ENCODE measurements at places on chromosomes 1 and 21.

GRCh38 chr1:179706339-179706941, 36.7 kb upstream of the FAM163A start:
- DNase-seq, result no peak

DNA sequence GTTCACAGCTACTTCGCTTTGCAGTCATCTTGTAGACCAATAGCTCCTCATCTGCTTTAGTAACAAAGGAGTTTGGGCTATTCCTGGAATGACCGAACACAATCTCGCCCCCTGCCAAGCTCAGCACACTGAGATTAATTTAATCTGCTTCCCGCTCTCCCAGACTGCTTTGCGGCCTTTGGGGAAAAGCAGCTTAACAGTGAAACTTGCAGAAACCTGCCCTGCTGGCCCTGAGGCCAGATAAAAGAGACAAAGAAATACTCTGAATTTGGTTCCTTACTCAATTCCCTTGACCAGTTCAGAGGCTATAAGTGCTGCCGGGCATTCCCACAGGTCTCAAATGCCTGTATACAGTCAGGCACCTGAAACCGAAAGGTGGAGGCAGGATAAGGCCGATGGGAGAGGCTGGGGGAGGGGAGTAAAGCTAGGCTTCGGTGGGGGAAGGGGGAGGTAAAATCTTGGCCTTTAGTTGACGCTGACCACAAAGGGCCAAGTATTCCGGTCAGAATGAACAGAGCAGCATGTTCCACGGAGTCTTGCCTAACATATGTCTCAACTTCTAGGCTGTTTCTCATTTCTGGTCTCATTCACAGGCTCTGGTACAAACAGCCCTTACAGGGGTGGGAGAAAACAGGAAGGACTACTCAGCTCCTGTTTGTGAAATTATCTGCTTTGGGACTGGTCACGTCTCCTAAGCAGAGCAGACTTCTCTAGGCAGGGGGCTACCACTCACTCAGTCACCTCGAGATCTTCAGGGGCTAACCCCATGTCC, 17.7 kb upstream of the A3GALT2 start:
- DNase-seq, result no peak

GRCh38 chr1:209416716-209417115, 166.8 kb upstream of the CAMK1G start:
- no peak for DNase-seq

DNA sequence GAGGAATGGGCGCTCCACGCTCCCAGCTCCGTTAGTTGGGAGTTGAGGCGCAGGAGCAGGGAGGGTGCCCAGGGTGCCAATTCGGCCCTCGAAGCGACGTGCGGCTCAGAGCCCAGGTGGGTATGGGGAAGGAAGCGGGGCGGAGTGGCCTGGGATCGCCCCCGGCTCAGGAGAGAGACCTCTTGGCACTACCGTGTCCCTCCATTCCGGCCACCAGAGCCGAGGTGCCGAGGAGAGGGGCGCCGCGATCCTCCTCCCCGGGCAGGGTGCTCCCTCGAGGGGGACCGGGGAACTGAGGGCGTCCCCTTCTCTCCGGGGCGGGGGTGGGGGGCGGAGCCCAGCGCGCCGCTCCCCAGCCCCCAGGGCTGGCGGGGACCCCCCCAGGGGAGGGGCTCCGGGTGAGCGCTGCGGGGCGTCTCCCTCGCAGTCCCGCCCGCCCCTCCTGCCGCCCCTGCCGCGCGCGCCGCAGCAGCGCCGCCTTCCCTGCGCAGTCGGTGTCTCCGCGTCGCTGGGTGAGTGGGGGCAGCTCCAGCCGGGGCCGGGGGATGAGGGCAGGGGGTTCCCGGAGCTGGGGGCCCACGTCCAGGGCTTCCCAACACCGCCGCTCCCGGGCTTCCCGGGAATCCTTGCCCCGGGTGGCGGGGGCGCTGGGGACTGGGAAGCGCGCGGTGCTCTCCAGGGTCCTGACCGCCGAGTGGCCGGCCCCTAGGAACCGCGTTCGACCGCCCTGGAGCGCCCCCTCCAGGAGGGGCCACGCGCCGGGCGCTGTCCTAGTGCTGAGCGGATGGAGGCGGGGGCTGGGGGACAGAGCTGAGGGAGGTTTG, at the start of gene HPCA:
TSS of gene HPCA (plus strand) at position 488 of the 824 bp plus-strand sequence. CDS start 2,408 bp downstream, outside the sequence.
- DNase-seq, result no peak

GRCh38 chr1:243288062-243288461, 32.2 kb downstream of the SDCCAG8 start:
- no peak for DNase-seq

DNA sequence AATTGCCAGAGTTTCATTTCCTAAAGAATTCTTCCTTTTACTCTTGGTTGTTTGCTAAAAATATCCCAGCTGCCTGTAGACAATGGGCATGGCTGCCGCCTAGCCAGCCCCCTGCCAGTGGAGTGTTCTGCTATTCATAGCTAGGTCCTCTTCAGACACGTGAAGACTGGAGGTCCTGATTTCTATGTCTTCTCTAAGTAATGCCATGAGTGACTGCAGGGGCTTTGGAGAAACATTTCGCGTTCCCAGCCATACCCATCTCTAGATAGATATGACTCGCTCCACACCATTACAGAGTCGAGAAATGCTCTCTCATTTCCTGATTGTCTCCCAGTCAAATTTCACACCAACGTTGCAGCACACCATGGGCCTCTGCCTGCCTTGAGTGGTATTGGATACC, 99.5 kb upstream of the BACE2 start:
- no peak for DNase-seq

DNA sequence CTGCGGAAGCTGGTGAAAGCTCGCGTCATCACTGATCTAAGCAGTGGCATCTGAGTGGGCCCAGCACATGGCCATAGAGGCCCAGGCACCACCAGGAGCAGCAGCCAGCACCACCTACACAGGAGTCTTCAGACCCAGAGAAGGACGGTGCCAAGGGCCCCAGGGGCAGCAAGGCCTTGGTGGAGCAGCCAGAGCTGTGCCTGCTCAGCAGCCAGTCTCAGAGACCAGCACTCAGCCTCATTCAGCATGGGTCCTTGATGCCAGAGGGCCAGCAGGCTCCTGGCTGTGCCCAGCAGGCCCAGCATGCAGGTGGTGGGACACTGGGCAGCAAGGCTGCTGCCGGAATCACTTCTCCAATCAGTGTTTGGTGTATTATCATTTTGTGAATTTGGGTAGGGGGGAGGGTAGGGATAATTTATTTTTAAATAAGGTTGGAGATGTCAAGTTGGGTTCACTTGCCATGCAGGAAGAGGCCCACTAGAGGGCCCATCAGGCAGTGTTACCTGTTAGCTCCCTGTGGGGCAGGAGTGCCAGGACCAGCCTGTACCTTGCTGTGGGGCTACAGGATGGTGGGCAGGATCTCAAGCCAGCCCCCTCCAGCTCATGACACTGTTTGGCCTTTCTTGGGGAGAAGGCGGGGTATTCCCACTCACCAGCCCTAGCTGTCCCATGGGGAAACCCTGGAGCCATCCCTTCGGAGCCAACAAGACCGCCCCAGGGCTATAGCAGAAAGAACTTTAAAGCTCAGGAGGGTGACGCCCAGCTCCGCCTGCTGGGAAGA, 3.2 kb upstream of the ARTN start:
- DNase-seq, result no peak

DNA sequence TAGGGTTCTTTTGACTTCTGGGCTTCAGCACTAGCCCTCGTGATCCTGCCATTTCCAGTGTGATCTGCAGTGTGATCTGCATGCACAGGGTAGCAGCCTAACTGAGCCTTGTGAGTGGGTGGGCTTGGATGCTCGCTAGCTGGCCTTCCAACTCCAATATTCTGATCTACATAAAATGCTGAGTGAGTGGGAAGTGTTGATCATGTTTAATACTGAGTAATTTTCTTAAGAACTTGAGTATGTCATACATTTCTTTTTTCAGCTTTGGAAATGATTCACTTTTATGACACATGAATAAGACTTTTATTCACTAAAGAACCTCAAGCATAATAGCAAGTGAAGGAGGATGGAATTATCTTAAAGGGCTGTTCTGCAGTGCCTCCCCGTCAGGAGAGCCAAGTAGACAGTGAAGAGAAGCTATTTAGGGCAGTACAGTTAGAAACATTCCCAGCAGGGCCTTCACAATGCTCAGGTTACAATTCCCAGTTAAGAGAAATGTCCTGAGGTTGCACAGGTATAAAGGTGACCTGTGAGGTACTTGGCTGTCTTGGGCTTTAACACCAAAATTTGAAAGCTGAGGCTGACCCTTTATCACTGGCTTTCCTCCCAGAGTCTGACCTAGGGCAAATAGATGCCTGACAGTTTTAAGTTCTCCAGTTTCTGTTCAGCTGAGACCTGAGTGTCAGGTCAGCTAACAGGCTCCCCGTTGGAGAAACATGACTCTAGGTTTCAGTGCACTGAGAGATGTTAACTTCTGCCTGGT, 29.1 kb upstream of the LRRC8C start:
- no peak for DNase-seq

DNA sequence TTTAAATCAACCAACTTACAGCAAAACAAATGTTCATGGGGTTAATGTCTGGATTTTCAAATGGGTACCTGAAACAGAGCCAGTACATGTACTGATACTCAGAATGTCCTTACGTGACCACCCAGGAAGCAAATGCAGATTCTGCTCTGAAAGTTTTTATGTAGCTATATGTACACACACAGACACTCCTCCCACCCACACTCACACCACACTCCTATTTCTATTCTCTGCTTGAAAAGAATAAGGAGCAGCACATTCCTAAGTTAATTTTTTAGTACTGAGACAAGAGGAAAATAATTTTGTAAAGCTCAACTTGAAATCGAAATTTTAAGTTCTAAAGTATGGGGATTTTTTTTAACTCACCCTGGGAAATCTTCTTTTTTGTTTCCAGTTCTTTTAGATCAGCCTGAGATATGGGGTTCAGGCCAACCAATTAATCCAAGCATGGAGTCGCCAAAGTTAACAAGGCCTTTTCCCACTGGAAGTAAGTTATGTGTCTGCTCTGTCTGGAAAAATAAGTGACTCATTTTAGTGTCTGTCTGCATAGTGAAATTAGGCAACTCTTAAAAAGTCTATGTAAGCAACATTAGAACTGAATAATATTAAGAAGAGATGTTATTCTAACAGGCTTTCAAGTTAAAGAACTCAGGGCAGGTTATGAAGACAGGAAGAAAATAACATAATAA, 75.5 kb upstream of the DYNLT5 start:
- no peak for DNase-seq

DNA sequence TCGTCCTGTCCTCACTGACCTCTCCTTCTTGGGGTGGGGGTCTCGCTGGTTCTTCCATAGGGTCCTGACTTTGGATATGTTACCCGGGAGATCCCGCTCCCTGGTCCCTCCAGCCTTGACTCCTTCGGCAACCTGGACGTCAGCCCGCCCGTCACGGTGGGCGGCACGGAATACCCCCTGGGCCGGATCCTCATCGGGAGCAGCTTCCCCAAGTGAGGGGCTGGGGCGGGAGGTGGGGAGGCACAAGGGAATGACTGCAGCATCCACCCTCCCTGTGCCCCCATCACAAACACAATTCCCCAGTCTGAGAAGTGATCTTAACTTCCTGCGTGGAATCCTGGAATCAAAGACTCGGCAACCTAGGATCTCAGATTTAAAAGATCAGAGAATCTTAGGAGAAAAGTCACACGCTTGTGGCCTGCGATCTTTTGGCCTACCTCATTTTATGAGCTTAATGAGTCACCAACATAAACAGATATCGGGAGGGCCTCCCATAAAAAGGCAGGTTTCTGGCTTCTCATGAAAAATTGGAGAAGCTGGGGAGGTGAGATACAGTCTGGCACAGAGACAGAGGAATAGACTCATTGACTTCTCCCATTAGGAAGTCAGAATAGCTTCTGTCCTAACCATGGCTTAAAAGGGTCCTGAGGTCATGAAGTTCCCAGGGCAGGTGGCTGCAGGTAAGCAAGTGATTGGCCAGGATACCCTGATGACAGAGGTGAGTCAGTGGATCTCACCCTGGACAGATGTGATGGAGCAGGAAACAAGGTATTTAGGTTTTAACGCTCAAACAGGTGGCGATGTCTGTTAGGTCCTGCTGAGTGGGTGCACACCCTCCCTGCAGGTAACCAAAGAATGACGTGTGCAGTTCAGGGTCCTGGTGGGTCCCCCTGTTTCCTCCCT, 15.9 kb upstream of the PADI3 start:
- no peak for DNase-seq

- no peak for DNase-seq
These were observed 176.9 kb downstream of the NEK7 start for GRCh38 chr1:198333744-198334143.

DNA sequence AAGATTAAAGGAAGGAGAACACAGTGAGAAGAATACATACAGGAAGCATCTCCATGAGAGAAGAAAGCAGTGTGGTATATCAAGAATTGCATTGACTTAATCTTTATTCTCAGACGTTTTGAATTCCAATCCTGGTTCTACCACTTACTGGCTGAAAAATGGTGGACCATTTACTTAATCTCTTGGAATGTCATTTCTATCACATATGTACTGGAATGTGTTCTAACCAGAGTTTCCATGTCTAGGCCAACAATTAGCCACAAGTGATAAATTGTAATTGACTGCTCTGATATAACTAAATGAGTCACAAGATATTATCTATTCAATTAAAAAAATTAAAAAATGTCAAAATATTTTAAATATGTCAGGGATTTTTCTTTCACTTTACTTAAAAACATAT, 626.1 kb downstream of the PTPRC start:
- no peak for DNase-seq

- DNase-seq, result no peak
These were observed 811 bp downstream of the KRTAP12-1 start for GRCh38 chr21:44681152-44681551.

GRCh38 chr1:220970311-220970710, 91.1 kb downstream of the HLX start:
- no peak for DNase-seq

GRCh38 chr21:38351961-38352521, 95.2 kb downstream of the KCNJ15 start:
- no peak for DNase-seq

- no peak for DNase-seq
These were observed 265.9 kb downstream of the PRDM2 start for GRCh38 chr1:13965770-13966398.

DNA sequence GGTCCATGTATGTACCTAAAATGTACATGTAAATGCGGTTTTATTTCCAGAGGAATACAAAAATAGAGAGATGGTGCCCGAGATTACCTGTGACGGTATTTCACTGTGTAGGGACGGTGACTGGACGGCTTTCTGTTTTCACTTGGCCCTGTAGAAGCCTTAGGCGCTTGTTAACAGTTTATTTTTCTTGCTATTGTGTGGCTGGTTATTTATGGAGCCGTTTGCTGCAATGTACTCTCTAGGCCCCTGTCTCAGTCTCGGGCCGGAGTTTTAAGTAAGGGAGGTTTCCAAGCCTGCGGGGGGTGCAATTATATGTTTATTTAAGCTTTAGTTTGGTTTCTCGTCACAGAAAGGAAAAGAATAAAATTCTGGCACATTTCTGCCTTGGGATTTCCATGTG, 413 bp downstream of the EFCAB7 start:
- DNase-seq, result no peak

- DNase-seq, result no peak
These were observed 92.7 kb upstream of the COG2 start for GRCh38 chr1:230549625-230550024.

Data from stimulated activated CD8-positive, alpha-beta memory T cell treated with anti-CD3 and anti-CD28 coated beads, Interleukin-7, amount 100 ng/mL, for 1 hour (primary cell).